ENCODE measurements at places on chromosomes 1 and 21.

GRCh38 chr1:204868340-204868700 lies 2.3 kb upstream of the NFASC start:
- no peak for DNase-seq

GRCh38 chr1:161817176-161817730 lies 51.1 kb downstream of the ATF6 start:
- DNase-seq = no peak

GRCh38 chr21:31143036-31143435 lies 104.8 kb upstream of the KRTAP19-8 start:
- no peak for DNase-seq

GRCh38 chr1:234920136-234920842 lies 208.3 kb downstream of the TOMM20 start:
- no peak for DNase-seq

GRCh38 chr1:19445417-19446342 lies 39.7 kb downstream of the CAPZB start:
- DNase-seq = no peak

All from T-helper 22 cell (primary cell).